Esophagus squamous epithelium (tissue), 5 donors: ENCODE measurements at places on chromosomes 7 and 10.

DNA sequence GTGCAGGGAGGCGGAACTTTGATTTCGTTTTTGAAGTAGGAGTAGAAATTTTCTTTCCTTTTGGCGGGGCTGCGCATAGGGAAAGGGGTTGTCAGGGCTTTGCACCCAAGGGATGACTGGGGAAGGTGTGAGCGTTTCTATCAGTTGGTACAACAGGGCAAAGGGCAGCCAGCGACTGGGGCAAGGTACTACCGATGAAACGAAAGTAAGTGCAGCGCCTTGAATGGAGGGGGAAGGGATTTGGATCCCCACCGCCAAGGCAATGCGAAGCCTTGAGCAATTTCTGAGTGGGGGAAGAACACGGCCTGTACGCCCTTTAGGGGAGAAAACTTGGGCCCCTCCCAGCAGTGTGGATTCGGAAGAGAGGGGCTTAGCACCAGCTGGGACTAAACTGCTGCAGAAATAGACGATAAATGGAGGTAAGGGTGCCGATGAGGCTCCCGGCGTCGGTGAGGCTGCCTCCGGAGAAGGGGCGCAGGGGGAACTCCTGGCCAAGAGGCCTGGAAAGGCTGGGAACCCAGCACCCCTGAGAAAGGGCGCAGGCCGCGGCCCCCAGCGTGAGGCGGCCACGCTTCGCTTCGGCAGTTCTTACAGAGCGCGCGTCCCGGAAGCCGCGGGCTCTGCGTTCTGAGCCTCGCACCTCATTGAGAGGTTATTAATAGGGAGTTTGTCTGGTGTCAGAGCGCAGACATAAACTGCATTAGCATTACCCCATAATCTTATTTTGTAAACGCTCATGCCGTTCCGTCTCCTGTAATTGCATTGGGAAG is 10.0 kb upstream of the TLX1 start:
- H3K27ac ChIP-seq: no peak overlapping the region
- H3K4me3 ChIP-seq: peak overlapping the region; percentile 37
- DNase-seq: no peak
- peaks cover 38% of the 10 kb centered on the region for H3K27me3 ChIP-seq
- H3K36me3 ChIP-seq: no peaks in the 10 kb centered on the region

- H3K4me1 ChIP-seq: no peaks in the 10 kb centered on the region
- H3K36me3 ChIP-seq: no peaks in the 10 kb centered on the region
- H3K27me3 ChIP-seq: no peaks in the 10 kb centered on the region
Measured at GRCh38 chr10:13643016-13643415, 56.3 kb downstream of the PRPF18 start.

- no peaks in the 10 kb centered on the region for H3K27me3 ChIP-seq
- DNase-seq: no peak
- H3K27ac ChIP-seq: no peak overlapping the region
- H3K4me3 ChIP-seq: no peak overlapping the region
Measured at GRCh38 chr7:85928500-85928899, 715.2 kb upstream of the GRM3 start.

- no peak overlapping the region for H3K4me3 ChIP-seq
- no peak for DNase-seq
- no peaks in the 10 kb centered on the region for H3K4me1 ChIP-seq
- H3K27me3 ChIP-seq: no peaks in the 10 kb centered on the region
- H3K27ac ChIP-seq: no peak overlapping the region
- peaks cover 76% of the 10 kb centered on the region for H3K36me3 ChIP-seq
Measured at GRCh38 chr10:26706936-26707335, 9.4 kb downstream of the PDSS1 start.

DNA sequence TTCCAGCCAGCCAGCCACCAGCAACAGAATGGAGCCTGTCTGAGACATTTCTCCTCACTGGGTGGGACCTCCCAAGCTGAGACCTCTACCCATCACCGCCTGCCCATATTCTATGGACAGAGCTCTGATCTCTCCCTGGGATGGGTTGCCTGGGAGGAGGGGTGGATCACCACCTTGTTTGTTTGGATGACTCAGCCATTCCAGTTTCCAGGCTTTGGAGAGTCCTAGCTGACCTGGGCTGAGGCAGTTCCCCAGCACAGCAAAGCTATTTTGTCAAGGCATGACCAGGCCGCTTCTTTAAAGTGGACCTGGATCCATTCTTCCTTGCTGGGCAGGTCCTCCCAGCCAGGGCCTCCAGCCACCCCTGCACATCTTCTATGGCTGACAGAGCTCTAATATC is 982.3 kb downstream of the DNAJB9 start:
- no peaks in the 10 kb centered on the region for H3K36me3 ChIP-seq
- H3K27ac ChIP-seq: no peak overlapping the region
- H3K4me1 ChIP-seq: no peaks in the 10 kb centered on the region
- no peaks in the 10 kb centered on the region for H3K27me3 ChIP-seq

- no peaks in the 10 kb centered on the region for H3K27me3 ChIP-seq
- H3K36me3 ChIP-seq: no peaks in the 10 kb centered on the region
- no peak overlapping the region for H3K4me3 ChIP-seq
- no peak for DNase-seq
Measured at GRCh38 chr7:119756687-119757086, 516.3 kb upstream of the KCND2 start.

- H3K27ac ChIP-seq: peak overlapping the region; percentile 35
- DNase-seq: no peak
- peak overlapping the region; percentile 44 for H3K4me3 ChIP-seq
- no peaks in the 10 kb centered on the region for H3K36me3 ChIP-seq
Measured at GRCh38 chr10:28677888-28678686, 766 bp downstream of the BAMBI start.

DNA sequence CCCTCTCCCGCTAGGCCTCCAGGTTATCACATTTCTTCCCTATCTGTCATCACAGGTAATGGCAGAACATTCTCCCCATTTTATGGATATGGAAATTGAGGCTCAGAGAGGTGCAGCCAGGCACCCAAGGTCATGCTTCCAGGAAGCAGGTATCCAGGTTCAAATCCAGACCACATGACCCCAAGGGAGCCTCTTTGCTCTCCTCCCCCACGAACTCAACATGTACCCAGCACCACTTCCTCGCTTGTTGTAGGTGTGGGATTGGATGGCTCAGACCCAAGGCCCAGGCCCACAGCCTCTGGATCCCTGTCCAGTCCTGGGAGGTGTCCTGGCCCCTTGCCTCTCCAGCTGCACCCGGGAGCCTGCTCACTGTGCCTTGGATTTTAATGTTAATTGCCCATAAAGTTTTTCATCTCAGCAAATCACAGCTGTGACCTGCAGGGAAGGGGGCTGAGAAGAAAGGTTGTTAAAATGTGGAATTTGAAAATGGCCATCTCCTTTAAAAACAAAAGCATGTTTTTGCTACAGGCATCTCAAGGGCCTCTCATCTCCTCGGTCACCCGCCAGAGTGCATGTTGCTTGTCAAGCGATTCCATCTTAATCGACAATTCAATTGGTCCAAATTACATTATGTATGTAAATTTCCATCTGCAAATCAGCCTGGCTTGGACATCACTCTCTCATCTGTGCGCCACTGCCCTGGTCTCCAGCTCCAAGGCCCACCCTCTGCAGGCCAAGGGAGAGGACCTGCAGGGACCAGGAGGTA is 205.4 kb upstream of the ZMIZ1 start:
- H3K27me3 ChIP-seq: no peaks in the 10 kb centered on the region
- H3K4me3 ChIP-seq: no peak overlapping the region
- H3K36me3 ChIP-seq: no peaks in the 10 kb centered on the region
- no peak for DNase-seq

DNA sequence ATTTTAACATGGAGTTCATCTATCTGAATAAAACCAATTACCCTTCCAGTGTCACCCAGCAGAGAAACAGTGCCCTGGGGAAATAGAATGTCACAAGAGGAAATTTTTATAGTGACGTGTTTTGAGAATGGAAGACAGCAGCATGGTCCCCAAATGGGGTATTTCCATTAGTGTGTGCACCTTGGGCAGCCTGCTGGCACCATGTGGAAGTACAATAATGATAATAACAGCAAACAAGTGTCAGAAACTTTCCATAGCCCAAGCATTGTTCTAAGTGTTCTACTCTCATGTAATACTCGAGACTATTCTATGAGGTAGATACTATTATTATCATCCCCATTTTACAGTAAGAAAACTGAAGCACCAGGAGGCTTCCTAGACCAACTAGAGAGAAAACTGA is 2.2 kb upstream of the PDE1C start:
- no peak for DNase-seq
- H3K27ac ChIP-seq: no peak overlapping the region
- H3K36me3 ChIP-seq: no peaks in the 10 kb centered on the region
- H3K27me3 ChIP-seq: no peaks in the 10 kb centered on the region

GRCh38 chr10:119095640-119096039 is 8.3 kb upstream of the DENND10 start:
- DNase-seq: no peak
- no peak overlapping the region for H3K27ac ChIP-seq
- H3K4me3 ChIP-seq: no peak overlapping the region
- H3K4me1 ChIP-seq: no peaks in the 10 kb centered on the region

DNA sequence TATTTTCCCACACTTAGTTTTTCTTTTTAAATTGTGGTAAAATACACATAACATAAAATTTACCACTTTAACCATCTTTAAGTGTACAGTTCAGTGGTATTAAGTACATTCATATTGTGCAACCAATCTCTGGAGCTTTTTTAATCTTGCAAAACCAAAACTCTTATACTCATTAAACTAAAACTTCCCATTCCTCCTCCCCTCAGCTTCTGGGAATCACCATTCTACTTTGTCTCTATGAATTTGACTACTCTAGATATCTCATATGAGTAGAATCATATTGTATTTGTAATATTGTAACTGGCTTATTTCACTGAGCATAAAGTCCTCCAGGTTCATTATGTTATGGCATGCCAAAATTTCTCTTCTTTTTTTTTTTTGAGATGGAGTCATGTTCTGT is 86.4 kb upstream of the JAZF1 start:
- no peaks in the 10 kb centered on the region for H3K27me3 ChIP-seq
- H3K4me3 ChIP-seq: no peak overlapping the region
- H3K4me1 ChIP-seq: no peaks in the 10 kb centered on the region
- DNase-seq: no peak

DNA sequence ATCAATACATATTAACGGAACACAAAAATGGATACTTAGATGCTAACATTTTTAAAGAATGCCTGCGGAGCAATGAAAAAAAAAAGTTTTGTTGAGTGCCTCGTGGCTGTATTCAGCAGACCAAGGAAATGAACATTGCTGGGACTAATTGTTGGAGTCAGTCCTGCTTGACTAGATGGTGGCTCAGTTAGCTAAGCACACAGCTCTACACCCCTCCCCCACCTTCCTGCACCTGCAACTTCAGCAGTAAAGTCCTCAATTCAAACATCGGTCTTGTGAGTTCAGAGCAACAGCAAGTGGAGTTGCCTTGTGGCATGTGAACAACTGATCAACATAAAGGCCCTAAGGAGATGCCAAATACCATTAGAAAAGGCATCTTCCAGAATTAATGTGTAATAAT is 326.0 kb upstream of the NPSR1 start:
- no peaks in the 10 kb centered on the region for H3K4me1 ChIP-seq
- no peak for DNase-seq
- H3K36me3 ChIP-seq: no peaks in the 10 kb centered on the region

- DNase-seq: no peak
- H3K4me1 ChIP-seq: no peaks in the 10 kb centered on the region
- no peaks in the 10 kb centered on the region for H3K36me3 ChIP-seq
- H3K4me3 ChIP-seq: no peak overlapping the region
Measured at GRCh38 chr7:154647625-154648024, 355.3 kb downstream of the PAXIP1 start.

DNA sequence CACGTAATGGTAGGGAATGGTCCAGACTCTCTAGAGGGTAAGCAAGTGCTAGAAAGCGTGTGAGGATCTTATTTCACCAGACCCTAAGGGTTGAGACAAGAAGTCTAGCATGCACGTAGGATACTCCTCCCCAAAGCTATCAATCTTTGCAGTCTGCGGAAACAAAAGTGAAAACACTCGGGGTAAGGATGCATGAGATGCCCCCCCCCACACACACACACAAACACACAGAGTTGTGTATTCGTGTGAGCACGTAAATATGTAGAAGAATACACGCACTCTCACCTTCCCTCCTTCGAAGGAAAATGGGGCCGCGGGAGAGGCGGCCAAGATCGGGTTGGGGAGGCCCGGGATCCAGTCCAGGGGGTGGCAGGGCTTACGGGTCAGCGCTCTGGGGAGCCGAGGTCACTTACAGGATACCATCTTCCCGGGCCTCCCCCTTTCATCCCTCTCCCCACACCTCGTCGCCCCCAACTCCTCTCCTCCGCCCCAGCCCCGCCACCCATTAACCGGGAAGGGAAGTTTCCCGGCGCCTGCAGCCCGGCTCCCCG is 455 bp downstream of the CUL2 start:
- H3K4me1 ChIP-seq: peaks cover 48% of the 10 kb centered on the region
- peak overlapping the region; percentile 93 for H3K27ac ChIP-seq
- DNase-seq: no peak
- no peaks in the 10 kb centered on the region for H3K36me3 ChIP-seq
- peak overlapping the region; percentile 90 for H3K4me3 ChIP-seq
- H3K27me3 ChIP-seq: no peaks in the 10 kb centered on the region

DNA sequence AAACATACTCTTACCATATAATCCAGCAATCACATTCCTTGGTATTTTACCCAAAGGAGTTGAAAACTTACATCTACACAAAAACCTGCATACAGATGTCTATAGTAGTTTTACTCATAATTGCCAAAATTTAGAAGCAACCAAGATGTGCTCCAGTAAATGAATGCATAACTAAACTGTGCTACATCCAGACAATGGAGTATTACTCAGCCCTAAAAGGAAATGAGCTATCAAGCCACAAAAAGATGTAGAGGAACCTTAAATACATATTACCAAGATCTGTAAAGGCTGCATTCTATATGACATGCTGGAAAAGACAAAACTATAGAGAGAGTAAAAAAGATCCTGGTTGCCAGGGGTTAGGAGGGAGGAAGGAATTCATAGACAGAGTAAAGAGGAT is 21.8 kb upstream of the CH25H start:
- no peak for DNase-seq
- no peak overlapping the region for H3K4me3 ChIP-seq
- H3K4me1 ChIP-seq: peaks cover 8% of the 10 kb centered on the region
- H3K27ac ChIP-seq: no peak overlapping the region
- H3K27me3 ChIP-seq: no peaks in the 10 kb centered on the region

- no peak for DNase-seq
- no peak overlapping the region for H3K4me3 ChIP-seq
- H3K27me3 ChIP-seq: no peaks in the 10 kb centered on the region
- no peaks in the 10 kb centered on the region for H3K4me1 ChIP-seq
- H3K36me3 ChIP-seq: no peaks in the 10 kb centered on the region
Measured at GRCh38 chr7:102897211-102897631, 15.6 kb upstream of the LRRC17 start.

GRCh38 chr10:111142092-111142768 is 65.4 kb downstream of the ADRA2A start:
- H3K4me3 ChIP-seq: no peak overlapping the region
- no peaks in the 10 kb centered on the region for H3K36me3 ChIP-seq
- no peaks in the 10 kb centered on the region for H3K4me1 ChIP-seq
- H3K27ac ChIP-seq: no peak overlapping the region
